ENCODE measurements at places on chromosomes 6 and 20.

- no peak for DNase-seq
These were observed 30.0 kb downstream of the KCNG1 start for GRCh38 chr20:50992733-50993457.

DNA sequence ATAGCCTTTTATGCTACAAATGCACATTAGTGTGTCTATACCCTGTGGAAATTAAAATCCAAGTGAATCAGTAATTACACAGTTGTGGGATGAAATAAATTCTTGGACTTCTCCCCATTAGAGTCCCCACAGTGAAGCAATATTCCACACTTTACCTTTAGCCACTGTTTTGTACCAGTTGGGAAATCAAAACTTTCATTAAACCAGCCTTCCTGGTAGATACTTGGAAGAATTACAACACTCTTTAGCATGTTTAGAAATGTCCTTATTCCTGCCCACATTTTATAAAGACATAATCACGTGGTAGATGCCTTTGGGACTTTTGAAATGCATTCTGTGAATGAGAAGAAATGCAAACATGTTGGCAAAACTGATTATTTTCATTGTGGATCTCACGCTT lies 49.0 kb upstream of the ANKEF1 start:
- no peak for DNase-seq

DNA sequence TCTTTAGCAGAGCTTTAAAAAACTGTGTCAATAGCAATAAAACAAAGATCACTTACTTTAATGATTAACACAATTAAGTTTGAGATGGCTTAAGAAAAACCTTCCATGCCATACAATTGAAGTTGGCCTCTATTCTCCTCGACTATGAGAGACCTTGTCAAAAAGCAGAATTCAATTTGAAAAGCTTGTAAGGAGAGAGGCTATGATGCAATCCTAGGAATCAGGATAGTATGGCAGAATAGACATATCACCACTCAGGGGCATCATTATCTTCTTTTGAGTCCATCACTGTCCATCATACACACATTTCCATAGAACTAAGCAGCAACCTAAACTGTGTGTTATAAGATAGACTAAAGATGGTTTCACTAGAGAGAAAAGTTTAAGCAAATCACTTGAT lies 17.2 kb downstream of the TBC1D7 start:
- no peak for DNase-seq

GRCh38 chr6:150539568-150539967 lies 60.1 kb upstream of the PLEKHG1 start:
- no peak for DNase-seq

- DNase-seq = no peak
These were observed 111.2 kb upstream of the PTPN1 start for GRCh38 chr20:50398821-50399554.

DNA sequence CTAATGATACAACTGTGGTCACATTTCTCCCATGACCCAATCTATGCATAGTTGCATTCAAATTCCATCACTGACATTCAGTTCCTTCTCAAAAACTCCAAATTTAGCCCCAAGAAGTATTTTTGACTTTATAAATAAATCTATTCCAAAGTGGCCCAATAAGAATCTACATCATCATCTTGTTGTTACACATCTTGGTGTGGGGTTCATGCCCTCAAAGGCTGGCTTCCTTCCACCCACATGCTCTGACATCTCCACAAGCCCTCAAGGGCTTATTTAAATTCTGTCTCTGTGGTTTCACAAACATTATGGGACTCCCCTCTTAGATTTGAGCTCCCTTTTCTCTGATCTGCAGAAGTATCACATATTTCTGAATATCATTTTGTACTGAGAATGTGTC lies 585.3 kb upstream of the BTBD3 start:
- DNase-seq = no peak

Data from stimulated activated CD8-positive, alpha-beta memory T cell treated with anti-CD3 and anti-CD28 coated beads, Interleukin-4, amount 100 ng/mL, for 4 hours (primary cell).